Naive thymus-derived CD8-positive, alpha-beta T cell (primary cell): ENCODE measurements at places on chromosomes 12 and 14. TPM values are rescaled to one million over a fixed set of nuclear protein-coding genes. Genes with fewer than 3 reads are reported as not detected.
A peak's percentile ranks its signal among the peaks of the same experiment; 100 is the strongest.

The RNF31 gene
- 85.7 TPM for total RNA-seq

The CCDC177 gene
- total RNA-seq, result not detected

The TDRD9 gene
- 1.1 TPM for total RNA-seq

The TAS2R20 gene
- 2.1 TPM for total RNA-seq

The KRT77 gene
- total RNA-seq, result not detected

- no peaks in the 10 kb centered on the region for H3K27me3 ChIP-seq
- H3K27ac ChIP-seq, result peak overlapping the region; percentile 97
- peak; percentile 45 for DNase-seq
- peak overlapping the region; percentile 96 for H3K4me3 ChIP-seq
Observed at GRCh38 chr12:67651132-67651695, 2.7 kb downstream of the DYRK2 start.

DNA sequence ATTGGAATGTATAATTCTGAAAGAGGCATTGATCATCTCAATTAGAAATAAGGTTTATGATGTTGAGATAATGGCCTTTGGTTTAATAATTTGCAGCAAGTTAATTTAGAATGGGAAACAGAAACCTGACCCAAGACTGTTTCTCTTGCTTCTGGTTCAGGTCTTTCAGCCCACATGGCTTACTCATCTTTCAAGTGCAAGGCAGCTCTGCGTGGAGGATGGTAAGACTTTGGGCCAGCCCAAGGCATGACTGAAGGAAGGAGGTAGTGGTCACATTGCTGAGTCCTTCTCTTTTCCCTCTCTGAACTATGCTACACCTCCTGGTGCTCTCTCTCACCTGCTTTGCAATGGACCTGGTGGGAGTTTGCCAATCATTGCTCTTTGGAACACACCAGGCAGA, 98.7 kb downstream of the CAND1 start:
- no peaks in the 10 kb centered on the region for H3K36me3 ChIP-seq
- DNase-seq, result no peak
- no peaks in the 10 kb centered on the region for H3K27me3 ChIP-seq
- no peaks in the 10 kb centered on the region for H3K4me1 ChIP-seq

- H3K36me3 ChIP-seq, result peaks cover 28% of the 10 kb centered on the region
- no peak overlapping the region for H3K4me3 ChIP-seq
- no peak for DNase-seq
- H3K27ac ChIP-seq, result no peak overlapping the region
Observed at GRCh38 chr14:44960646-44961045, 1.1 kb downstream of the KLHL28 start.

- H3K36me3 ChIP-seq, result no peaks in the 10 kb centered on the region
- H3K4me1 ChIP-seq, result peaks cover 3% of the 10 kb centered on the region
- H3K27me3 ChIP-seq, result no peaks in the 10 kb centered on the region
- no peak overlapping the region for H3K27ac ChIP-seq
- no peak for DNase-seq
- no peak overlapping the region for H3K4me3 ChIP-seq
Observed at GRCh38 chr12:590206-590750, 73.0 kb downstream of the NINJ2 start.

- no peaks in the 10 kb centered on the region for H3K27me3 ChIP-seq
- no peaks in the 10 kb centered on the region for H3K4me1 ChIP-seq
- no peak overlapping the region for H3K4me3 ChIP-seq
Observed at GRCh38 chr12:6584293-6584692, 16.2 kb upstream of the NOP2 start.

GRCh38 chr14:63508033-63508432, 35.1 kb downstream of the PPP2R5E start:
- peaks cover 14% of the 10 kb centered on the region for H3K36me3 ChIP-seq
- H3K27me3 ChIP-seq, result no peaks in the 10 kb centered on the region
- H3K27ac ChIP-seq, result peak overlapping the region; percentile 1
- no peak overlapping the region for H3K4me3 ChIP-seq

DNA sequence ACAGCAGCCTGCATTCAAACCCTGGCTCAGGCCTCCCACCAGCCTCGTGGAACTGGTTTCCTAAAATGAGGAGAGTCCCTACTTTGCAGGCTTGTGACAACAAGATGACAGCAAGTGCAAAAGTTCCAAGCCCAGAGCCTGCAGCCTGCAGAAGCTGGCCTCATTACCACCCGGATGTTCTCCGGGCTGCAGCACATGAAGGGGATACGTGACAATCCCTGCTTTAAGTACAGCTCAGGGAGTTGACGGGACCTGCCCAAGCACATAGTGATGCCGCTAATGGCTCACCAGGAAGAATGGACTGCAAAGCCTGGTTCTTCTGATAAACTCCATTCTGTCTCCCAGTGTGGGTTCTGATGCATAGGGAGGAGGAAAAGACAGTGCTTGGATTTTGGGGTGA, 15.0 kb downstream of the SSH1 start:
- no peaks in the 10 kb centered on the region for H3K27me3 ChIP-seq
- H3K4me1 ChIP-seq, result peaks cover 22% of the 10 kb centered on the region
- no peak for DNase-seq
- no peak overlapping the region for H3K27ac ChIP-seq

GRCh38 chr12:1827826-1828805, 7.8 kb downstream of the LRTM2 start:
- no peak overlapping the region for H3K27ac ChIP-seq
- no peak for DNase-seq
- peaks cover 13% of the 10 kb centered on the region for H3K27me3 ChIP-seq
- H3K36me3 ChIP-seq, result no peaks in the 10 kb centered on the region
- no peaks in the 10 kb centered on the region for H3K4me1 ChIP-seq

DNA sequence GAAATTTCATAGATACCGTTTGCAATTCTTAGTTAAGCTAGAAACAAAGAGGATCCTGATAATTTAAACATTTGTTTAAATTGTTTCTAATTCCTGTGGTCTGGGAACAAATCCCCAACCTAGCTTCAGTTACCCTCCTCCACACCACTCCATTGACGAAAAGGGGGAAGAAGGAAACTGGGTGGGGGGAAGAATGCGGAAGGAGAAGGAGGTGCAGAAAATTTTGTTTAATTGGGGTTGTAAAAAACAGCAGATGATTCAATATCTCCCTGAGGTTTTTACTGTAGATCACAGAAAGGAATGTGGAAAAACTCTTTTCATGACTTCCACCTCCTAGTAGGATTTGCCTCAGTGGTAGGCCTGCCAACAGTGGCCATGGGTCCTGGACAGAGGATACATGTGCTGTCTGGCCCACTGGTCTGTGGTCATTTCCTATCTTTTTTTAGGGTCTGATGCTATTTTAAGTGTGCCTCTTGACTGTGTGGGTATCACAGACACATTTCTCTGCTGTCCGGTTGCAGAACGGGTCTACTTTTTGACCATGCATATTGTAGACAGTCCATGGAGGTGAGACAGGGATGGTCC, 122.9 kb upstream of the PCED1B start:
- no peak for DNase-seq
- H3K4me3 ChIP-seq, result no peak overlapping the region
- H3K4me1 ChIP-seq, result no peaks in the 10 kb centered on the region
- H3K27ac ChIP-seq, result no peak overlapping the region

DNA sequence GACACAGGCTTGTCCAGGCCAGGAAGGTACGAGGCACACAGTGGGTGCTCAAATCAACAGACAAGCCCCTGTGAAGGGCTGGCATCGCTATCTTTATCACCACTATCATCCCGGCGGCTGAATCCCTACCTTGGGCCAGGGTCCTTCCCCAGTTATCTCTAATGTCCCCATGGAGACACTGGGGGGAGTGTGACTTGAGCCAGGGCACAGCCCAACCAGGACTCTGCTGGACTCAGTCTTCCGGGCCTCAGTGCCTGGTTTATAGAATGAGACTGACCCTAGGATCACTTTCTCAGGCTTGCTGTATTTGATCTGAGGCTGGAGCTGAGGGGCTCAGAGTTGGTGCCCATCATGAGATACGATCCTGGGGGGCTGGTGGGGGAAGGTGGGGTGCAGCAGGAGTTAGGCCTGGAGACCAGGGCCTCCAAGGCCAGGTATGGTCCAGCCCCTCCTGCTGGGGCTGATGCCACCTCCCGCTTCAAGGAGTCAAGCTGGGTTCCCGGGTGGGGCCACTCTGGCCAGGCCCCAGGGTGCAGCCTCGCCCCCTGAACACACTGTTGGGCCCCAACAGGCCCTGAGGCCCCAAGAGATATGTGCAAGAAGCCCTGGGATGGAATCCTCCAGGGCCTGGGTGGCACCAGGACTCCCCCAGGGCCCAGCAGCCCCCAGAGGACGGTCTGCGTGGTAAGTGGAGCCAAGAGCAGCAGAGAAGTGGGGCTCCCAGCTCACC, 11.8 kb downstream of the BEGAIN start:
- H3K27ac ChIP-seq, result no peak overlapping the region
- H3K27me3 ChIP-seq, result peaks cover 16% of the 10 kb centered on the region
- H3K4me3 ChIP-seq, result no peak overlapping the region
- no peak for DNase-seq
- peaks cover 7% of the 10 kb centered on the region for H3K4me1 ChIP-seq

GRCh38 chr14:96762650-96763049, 34.5 kb upstream of the VRK1 start:
- H3K27me3 ChIP-seq, result peaks cover 13% of the 10 kb centered on the region
- H3K36me3 ChIP-seq, result no peaks in the 10 kb centered on the region
- DNase-seq, result no peak
- peaks cover 5% of the 10 kb centered on the region for H3K4me1 ChIP-seq
- peak overlapping the region; percentile 63 for H3K4me3 ChIP-seq
- no peak overlapping the region for H3K27ac ChIP-seq

- no peaks in the 10 kb centered on the region for H3K36me3 ChIP-seq
- H3K27ac ChIP-seq, result no peak overlapping the region
- H3K4me3 ChIP-seq, result no peak overlapping the region
- DNase-seq, result no peak
- H3K27me3 ChIP-seq, result no peaks in the 10 kb centered on the region
- peaks cover 6% of the 10 kb centered on the region for H3K4me1 ChIP-seq
Observed at GRCh38 chr14:72781561-72782508, 112.1 kb downstream of the DPF3 start.

DNA sequence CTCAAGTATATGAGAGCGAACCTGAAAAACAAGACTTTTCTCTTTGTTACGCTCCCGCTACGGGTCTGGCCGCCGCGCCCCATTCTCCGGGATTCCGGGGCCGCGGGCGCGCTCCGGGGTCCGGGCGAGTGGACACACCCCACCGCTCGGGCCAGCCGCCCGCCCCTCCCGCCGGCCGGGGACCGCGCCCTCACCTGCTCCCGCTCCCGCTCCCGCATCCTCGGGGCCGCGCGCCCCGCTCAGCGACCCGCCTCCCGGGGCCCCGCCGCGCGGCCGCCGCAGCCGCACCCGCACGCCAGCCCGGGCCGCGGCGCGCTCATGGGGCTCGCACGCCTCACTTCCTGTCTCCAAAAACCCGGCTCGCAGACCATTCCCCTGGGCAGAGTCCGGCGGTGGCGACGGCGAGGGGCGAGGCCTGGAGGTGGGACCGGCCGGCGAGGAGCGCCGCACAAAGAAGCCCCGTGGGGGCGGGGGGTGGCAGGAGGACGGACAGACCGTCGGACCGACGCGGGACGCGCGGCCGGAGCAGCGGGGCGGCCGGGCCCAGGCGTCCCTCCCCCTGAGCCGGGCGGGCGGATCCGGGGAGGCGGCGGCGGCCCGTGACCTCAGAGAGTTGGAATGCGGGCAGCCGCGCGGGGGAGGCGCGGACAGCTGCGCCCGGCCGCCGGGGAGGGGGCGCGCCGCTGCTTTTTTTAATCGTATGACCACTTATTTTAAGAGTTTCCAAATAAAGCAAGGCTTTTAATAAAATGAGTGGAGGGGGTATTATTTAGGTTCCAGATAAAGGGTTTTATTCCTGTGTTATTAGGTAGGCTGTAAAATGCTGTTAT, at the start of gene PTPN21:
PTPN21 (minus strand) TSS at position 551 of the 830 bp plus-strand sequence. CDS start 4,590 bp downstream, outside the sequence.
- no peak within 1 kb of the TSS for H3K27ac ChIP-seq
- peak within 1 kb of the TSS; percentile 62 for H3K4me3 ChIP-seq
- H3K36me3 ChIP-seq, result no peaks in the 10 kb centered on the region
- no peak for DNase-seq
- peaks cover 55% of the 10 kb centered on the region for H3K27me3 ChIP-seq
- H3K4me1 ChIP-seq, result peaks cover 42% of the 10 kb centered on the region

- DNase-seq, result peak; percentile 72
- H3K4me3 ChIP-seq, result peak overlapping the region; percentile 83
- H3K4me1 ChIP-seq, result peaks cover 89% of the 10 kb centered on the region
- H3K27ac ChIP-seq, result peak overlapping the region; percentile 93
Observed at GRCh38 chr14:68781161-68782021, 11.5 kb downstream of the ZFP36L1 start.
